ENCODE measurements at places on chromosomes 1 and 21.

DNA sequence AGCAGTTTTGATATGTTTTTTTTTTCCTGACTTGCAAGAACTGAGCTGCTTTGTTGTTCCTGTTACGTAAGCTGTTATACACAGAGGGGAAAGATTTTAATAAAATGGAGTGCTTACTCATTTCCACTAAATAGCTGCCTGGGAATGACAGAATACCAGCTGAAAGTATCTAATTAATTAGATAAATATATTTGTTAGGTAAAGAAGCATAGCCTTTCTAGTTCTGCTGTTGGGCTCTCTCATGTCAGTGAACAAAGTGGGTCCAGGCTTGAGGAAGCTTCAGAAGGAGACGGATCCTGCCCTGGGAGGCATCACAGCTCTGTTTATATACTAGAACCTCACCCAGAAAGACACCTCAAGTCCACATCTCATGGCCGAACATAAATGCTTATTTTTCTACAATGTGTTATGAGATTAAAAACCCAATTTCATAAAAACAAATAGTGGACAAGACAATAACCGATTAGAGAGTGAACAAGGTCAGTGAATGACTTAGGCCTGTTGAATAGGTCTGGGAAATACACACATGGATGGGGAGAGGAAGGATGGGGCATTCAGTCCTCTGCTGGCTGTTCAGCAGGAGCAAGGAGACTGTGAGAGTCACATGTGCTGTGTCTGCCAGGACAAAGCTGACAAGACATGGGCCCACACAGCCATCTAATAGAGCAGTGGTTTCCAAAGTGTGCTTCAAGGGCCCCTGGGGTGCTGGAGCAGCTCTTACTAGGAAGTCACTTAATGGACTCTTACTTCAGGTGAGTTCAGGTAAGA lies 20.6 kb downstream of the TRAF5 start:
- DNase-seq, result no peak

- DNase-seq, result no peak
Measured at GRCh38 chr1:36366091-36366661, 19.5 kb downstream of the STK40 start.

- no peak for DNase-seq
Measured at GRCh38 chr21:35406635-35407034, 357.5 kb upstream of the RUNX1 start.

DNA sequence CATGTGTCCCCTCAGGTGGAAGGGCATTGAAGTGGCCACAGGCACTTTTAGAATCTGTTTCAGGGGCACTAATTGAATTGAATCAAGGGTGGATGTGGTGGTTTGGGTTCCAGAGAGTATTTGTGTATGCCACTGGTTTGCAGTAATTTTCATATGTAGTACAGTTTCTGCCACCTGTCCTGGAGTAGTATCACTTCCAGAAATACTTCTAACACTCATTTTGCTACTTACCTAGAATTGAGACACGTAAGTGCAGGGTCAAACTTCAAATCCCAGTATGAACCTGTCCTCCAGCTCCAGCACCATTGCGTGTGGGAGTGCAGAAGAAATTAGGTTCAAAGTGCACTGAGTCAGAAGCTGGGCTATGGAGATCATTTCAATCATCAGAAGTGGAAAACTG lies 26.8 kb downstream of the RSPH1 start:
- no peak for DNase-seq

- no peak for DNase-seq
Measured at GRCh38 chr21:45498646-45499000, 43.6 kb downstream of the SLC19A1 start.

Data from SIG-M5 (cell line).